Colonic mucosa (tissue), 4 donors: ENCODE measurements at places on chromosomes 2 and 18. TPM values are rescaled to one million over a fixed set of nuclear protein-coding genes. Genes with fewer than 3 reads are reported as not detected.

- H3K4me1 ChIP-seq, result no peaks in the 10 kb centered on the region
- DNase-seq, result no peak
- H3K27ac ChIP-seq, result no peak overlapping the region
- no peaks in the 10 kb centered on the region for H3K27me3 ChIP-seq
Measured at GRCh38 chr2:138476940-138477339, 24.6 kb upstream of the SPOPL start.

Gene RABL2A
- total RNA-seq, result 19.4 TPM

Gene GPR39
- 14.6 TPM for total RNA-seq

Gene LGALSL
- total RNA-seq, result 34.8 TPM

Gene MRPL30
- 25.9 TPM for total RNA-seq

- H3K4me1 ChIP-seq, result no peaks in the 10 kb centered on the region
- no peaks in the 10 kb centered on the region for H3K27me3 ChIP-seq
- H3K27ac ChIP-seq, result no peak overlapping the region
- no peak overlapping the region for H3K4me3 ChIP-seq
- H3K36me3 ChIP-seq, result no peaks in the 10 kb centered on the region
Measured at GRCh38 chr2:55705027-55705653, 11.5 kb upstream of the PNPT1 start.

Gene ABCB11
- total RNA-seq, result 1.1 TPM

DNA sequence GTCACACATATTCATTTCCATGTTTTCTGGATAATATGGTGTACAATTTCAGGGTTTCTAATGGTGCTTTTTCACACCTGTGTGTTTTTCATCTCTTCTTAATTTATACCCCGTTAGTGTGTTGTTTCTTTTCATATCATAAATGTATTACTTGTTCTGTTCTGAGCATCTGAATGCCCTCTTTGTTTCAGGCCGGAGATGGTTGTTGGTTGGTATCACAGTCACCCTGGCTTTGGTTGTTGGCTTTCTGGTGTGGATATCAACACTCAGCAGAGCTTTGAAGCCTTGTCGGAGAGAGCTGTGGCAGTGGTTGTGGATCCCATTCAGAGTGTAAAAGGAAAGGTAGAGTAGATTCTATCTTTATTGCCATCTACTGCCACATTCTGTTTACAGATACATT is 45.1 kb upstream of the TBR1 start:
- no peaks in the 10 kb centered on the region for H3K36me3 ChIP-seq
- no peaks in the 10 kb centered on the region for H3K27me3 ChIP-seq
- H3K4me1 ChIP-seq, result no peaks in the 10 kb centered on the region
- DNase-seq, result no peak
- H3K4me3 ChIP-seq, result no peak overlapping the region

- H3K4me3 ChIP-seq, result no peak overlapping the region
- H3K4me1 ChIP-seq, result no peaks in the 10 kb centered on the region
- DNase-seq, result no peak
- no peak overlapping the region for H3K27ac ChIP-seq
- H3K27me3 ChIP-seq, result no peaks in the 10 kb centered on the region
Measured at GRCh38 chr2:240186191-240186725, 45.8 kb upstream of the OTOS start.

Gene PDE11A
- 3.2 TPM for total RNA-seq

Gene TMEM178A
- total RNA-seq, result 1.0 TPM

Gene LOXHD1
- not detected for total RNA-seq

Gene UGT1A7
- 3.1 TPM for total RNA-seq

DNA sequence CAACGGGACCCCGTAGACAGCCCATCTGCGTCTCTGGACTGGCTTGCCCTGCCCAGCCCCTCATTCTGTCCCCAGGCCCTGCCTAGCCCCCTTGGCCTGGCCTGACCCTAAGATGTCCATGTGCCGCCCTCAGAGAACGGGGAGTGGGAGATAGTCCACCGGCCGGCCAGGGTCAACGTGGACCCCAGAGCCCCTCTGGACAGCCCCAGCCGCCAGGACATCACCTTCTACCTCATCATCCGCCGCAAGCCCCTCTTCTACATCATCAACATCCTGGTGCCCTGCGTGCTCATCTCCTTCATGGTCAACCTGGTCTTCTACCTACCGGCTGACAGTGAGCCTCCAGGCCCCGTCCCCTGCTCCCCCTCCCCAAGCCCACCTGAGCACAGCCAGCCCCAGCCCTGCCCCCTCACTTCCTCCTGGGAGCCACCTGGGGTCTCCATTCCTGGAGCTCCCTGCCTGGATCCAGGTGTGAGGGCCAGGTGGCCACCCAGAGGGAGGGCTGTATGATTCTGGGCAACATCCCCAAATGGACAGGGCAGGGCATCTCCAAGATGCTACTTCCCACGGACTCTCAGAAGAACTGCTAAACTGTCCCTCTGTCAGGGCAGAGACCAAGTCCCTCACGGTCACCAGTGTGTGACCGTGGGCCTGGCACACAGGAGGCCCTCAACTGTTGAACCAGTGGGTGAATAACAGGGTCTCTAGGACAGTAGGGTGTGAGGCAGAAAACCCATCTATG is 4.0 kb downstream of the CHRND start:
- no peak for DNase-seq
- no peaks in the 10 kb centered on the region for H3K36me3 ChIP-seq
- H3K27me3 ChIP-seq, result peaks cover 3% of the 10 kb centered on the region
- no peak overlapping the region for H3K4me3 ChIP-seq
- H3K27ac ChIP-seq, result no peak overlapping the region

- DNase-seq, result no peak
- H3K27ac ChIP-seq, result no peak overlapping the region
- no peaks in the 10 kb centered on the region for H3K4me1 ChIP-seq
- H3K36me3 ChIP-seq, result no peaks in the 10 kb centered on the region
- H3K27me3 ChIP-seq, result no peaks in the 10 kb centered on the region
Measured at GRCh38 chr2:234821946-234822475, 129.8 kb upstream of the SH3BP4 start.

Gene RNF138
- total RNA-seq, result 53.2 TPM

GRCh38 chr2:207165121-207166038 is at the start of gene KLF7:
TSS of gene KLF7 (minus strand) at chr2:207165948. CDS start at chr2:207165568, 380 bp downstream.
- H3K27ac ChIP-seq, result peak within 1 kb of the TSS; percentile 96
- H3K4me1 ChIP-seq, result no peaks in the 10 kb centered on the region
- DNase-seq, result peak; percentile 33
- no peaks in the 10 kb centered on the region for H3K36me3 ChIP-seq
- H3K27me3 ChIP-seq, result no peaks in the 10 kb centered on the region

DNA sequence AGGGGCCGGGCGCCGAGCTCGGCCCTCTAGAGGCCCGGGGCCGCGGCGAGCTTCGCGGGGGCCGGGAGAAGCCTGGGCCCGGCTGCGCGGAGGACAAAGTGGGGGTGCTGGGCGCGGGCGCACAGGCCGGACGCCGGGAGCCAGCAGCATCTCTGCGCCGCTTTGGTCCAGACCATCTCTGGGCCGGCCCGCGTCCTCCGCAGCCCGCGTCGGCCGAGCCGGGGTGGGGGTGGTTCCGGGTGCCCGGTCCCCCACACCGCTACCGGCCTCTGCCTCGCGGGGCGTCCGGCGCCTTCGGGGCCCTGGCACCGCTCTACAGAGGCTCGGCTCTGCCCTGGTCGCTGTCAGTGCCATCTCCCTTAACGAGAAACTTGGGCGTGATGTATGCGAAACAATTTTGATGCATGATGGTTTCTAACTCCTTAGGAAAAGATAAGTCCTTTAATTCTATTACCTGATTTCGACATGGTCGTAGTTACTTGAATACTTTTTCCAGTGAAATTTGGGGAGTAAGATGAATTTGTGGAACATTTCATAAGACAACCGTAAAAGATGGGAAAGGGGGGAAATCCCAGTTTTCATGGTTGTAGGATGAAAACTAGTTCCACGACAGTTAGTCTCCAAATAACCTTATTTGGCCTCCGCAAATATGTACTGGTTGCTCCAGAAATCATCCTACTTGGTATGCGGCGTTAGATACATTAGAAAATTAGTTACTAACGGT is 562 bp downstream of the TWSG1 start:
- peaks cover 3% of the 10 kb centered on the region for H3K4me1 ChIP-seq
- peak overlapping the region; percentile 79 for H3K27ac ChIP-seq
- peak overlapping the region; percentile 82 for H3K4me3 ChIP-seq
